Stimulated activated CD8-positive, alpha-beta memory T cell treated with anti-CD3 and anti-CD28 coated beads, Interleukin-2, amount 100 ng/mL, for 1 hour (primary cell): ENCODE measurements at places on chromosomes 2 and 18.

DNA sequence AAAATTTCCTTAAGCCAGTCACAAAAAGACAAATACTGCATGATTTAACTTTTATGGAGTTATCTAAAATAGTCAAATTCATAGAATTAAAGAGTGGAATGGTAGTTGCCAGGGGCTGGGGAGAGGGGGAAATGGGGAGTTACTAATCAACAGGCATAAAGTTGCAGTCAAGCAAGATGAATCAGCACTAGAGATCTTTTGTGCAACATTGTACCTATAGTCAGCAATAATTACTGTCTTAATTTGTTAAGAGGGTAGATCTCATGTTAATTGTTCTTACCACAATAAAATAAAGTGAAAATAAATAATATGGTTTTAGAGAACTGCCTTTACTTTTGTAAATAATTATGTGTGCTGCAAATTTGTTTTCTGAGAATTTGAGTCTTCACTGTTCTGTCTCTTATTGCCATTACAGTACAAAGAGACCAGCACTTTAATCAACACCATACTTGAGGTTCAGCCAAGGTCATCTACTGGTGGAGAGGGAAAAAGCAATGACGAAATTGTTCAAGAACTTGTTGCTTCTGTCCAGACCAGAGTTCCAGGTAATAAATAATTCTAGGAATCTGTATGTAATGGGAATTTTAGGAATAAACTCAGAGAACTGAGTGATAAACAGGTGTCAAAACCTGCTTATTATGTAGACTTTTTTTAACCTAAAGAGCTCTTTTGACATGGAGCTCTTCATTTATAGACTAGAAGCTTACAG, 75.5 kb downstream of the TRABD2A start:
- DNase-seq: no peak

- no peak for DNase-seq
Observed at GRCh38 chr2:159219394-159219998, 67.0 kb downstream of the WDSUB1 start.

DNA sequence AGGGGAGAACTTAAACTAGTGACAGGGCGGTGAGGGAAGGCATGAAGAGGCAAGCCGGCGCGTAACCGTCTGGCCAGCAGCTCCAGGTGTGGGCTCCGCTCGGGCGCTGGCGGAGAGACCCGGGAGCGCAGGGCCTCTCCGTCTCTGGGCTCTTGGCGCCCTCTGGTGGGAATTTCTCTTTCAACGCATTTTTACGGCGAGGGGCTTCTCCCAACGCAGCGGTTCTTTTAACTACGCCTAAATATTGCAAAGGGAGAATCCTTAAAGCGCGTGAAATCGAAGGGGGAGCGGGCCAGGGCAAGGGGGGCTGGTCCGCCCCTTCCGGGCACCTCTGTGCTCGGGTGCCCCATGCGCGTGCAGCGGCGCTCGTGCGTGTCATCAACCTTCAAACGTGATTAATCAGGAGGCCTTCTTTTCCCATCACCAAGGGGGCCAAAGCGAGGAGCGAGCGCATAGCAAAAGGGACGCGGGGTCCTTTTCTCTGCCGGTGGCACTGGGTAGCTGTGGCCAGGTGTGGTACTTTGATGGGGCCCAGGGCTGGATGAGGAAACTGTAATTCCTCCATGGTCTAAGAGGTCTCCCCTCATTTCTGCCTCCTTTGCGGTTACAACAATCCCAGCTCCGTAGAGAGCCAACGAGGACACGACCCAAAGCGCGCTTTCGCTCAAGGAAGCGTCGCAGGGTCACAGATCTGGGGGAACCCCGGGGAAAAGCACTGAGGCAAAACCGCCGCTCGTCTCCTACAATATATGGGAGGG, 762 bp upstream of the GAD1 start:
- peak; percentile 35 for DNase-seq

DNA sequence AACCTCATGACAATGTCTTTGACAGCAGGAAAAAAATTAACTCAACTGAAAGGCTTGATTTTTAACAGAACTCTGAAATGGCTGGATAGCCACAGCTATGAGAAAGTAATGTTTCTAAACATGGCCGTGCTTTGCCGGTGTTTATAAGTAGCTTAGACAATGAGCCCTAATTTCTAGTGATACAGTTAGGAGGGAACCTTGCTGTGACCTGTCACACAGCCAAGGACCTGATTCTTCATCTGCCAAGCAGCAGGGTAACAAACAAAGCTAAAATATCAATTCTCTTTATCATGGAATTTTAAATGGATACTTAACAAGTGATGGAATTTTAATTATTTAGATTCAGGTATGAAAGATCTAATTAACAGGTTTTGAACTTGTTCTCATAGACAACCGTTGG, 24.3 kb upstream of the DYNC2LI1 start:
- DNase-seq: no peak

DNA sequence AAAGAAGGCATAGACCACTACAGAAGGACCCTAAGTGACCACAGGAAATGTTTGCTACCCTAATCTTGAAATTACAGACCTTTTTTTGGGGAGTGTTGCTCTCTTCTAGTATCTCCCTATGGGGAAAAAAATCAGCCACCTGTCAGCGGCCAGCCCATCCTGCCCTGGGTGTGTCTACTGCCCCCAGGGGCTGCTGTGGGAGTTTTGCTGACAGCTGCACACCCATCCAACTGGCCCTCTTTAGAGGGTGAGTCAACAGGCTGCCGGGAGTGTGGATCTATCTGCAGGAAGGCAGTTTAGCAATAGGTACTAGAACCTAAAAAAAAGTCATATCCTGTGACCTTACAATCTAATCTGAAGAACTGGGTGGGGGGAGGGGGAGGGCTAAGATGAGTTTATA, 796 bp upstream of the DYSF start:
- DNase-seq: no peak

DNA sequence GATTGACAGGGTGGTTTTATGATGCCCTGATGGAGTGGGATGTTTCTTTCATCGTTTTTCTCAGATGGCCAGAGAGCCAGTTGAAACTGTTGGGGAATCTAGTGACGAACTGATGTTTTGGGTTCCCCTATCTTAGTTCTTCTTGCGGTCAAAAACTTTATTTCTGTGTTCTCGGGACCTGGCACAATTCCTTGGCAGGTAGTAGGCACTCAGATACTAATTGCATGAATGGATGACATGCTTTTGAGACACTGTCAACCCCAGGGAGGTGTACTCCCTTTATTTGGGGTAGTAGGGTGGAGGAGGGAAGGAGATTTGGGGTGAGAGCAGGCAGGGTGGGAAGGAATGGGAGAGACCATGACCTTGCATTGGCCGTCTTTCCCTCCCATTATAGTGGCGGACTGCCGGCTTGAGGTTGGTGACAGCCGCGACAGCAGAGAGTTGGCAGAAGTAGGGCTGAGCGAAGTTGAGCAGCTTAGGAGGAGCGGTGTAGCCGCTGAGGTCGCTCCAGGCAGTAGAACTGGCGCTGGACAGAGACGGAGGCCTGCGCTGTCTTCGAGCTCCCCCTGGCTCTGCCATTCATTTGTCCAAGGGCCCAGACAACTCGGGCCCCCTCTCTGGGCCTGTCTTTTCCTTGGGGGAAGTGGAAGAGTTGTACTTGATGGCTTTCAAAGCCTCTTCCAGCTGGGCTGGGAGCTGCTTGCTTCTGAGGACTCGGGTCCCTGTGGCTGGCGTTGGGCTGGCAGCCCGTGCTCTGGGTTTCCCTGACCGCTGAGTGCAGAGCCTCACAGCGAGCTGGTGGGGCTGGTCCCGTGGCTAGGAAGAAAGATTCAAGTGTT, 2.6 kb downstream of the TET3 start:
- no peak for DNase-seq

DNA sequence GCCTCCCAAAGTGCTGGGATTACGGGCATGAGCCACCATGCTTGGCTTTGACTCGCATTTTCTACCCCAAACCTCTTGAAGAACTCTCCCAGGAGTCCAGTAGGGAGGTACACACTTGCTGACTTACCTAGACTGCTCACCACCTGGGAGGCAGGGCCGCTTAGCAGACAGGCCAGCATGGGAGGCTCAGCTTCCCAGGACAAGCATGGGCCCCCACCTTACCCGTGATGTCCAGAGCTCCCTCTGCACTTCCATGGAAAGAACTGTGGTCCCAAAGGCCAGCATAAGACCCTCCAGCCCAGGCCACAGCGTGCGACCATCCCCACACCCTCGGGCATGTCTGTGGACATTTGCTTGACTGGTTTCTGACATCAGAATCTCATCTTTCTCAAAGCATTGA, 36.8 kb downstream of the ST8SIA5 start:
- no peak for DNase-seq

GRCh38 chr18:6744816-6745455, 15.4 kb downstream of the ARHGAP28 start:
- no peak for DNase-seq

- DNase-seq: no peak
Observed at GRCh38 chr2:239514754-239515530, 114.1 kb upstream of the HDAC4 start.

DNA sequence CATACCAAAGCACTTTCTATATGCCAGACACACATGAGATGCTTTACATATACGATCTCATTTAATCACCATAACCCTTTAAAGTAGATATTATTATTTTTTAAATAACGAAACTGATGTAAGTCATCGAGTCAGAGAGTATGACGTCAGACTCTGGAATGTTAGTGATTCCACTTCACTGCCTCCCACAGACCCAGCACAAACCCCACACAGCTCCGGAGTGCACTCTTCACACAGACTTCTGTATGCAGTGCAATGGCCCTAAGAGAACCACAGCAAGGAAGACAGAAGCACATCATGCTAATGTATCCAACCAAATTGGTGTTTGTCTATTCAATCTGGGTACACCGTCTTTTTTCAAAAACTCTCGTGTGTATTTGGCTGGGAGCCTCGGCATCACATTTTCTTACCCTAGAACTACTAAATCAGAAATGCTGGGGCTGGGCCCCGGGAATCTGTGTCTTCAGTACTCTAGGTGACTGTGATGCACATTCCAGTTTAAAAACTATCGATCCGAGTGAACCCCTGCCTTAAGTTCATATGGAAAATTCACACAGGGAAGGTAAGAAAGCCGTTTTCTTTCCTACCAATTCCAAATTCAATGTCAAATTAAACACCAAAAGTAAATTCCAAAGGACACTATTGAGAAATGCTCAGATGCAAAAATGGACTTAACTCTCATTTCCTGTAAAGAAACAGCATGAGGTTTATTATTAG, 117.7 kb upstream of the ACVR1C start:
- no peak for DNase-seq

DNA sequence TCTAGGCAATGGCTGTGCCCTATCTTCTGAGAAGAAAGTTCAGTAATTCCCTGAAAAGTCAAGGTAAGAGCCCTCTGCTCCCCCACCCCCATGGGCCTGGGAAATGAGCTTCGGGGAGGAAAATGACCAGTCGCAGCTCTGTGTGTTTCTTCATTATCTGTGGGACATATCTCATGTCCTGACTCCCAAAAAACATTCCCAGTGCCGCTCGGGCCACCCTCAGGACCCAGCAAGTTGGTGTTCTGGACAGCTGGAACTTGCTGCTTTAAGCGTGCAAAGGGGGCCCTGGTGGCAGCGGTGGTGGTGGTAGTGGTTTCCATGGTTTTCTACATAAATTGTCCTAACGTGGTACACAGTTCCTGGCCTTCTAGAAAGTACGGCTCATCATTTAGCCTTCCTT, 17.2 kb upstream of the PRLH start:
- DNase-seq: no peak

DNA sequence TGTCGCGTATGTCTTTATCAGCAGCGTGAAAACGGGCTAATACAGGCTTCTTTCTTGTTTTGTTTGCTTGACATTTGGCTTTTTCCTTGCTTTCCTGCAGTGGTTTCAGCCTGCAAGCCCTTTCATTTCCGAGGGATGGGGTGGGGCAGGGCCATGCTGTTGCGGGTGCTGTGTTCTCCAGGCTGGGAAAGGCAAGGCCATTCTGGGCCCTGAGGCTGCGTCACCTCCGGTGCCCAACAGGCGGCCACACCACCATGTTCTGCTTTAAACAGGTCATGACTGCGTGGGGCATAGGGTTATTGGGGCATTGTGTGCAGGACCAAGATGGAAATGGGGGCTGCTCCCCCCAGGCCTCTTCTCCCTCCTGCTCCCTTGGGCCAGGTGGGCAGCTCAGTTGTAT, 38.6 kb upstream of the PLB1 start:
- no peak for DNase-seq

DNA sequence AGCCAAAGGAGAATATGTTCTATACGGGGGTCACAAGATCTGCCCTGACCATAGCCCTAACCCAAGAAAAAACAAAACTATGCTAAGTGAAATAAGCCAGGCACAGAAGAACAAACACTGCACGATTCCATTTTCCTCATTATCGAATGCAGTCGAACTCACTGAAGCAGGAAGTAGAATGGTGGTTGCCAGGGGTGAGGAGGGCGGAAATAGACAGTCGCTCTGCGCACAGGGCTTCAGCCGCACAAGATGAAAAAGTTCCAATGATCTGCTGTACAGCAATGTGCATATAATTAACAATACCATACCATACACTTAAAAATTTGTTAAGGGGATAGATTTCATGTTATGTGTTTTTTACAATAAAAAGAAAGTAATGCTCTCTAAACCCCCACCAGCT, 257.7 kb downstream of the TXNL1 start:
- DNase-seq: no peak

DNA sequence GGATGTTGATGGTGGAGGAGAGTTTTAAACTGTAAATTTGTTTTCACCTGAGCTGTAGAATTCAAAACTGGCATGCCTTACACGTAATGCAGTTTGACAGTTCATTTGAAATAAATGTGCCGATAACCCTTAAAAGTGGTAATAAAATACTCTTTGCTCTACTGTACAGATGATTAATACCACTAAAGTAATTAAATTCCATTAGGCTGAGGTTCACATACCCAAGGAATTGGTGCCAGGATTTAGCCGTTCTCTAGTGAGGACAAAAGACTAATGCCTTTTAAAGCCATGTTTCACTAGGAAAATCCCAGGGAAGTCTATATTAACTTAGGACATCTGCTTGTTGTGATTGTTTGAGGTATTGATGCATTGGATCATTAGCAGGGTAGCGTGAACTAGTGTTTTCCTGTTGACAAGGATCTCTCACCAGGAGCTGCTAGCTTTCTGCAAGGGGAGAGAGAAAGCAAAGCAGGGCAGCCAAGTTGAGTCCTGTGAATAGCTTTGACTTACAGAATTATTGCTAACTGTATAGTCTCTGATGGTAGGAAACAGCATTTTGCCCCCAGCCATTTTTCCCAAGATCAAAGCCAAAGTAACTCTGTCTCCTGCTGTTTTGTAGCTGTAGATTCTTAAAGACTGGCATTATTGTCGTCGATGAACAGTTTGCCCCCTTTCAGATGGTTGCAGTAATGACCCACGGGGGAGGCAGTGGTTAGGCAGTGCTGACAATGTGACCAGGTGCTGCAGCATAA, 280.9 kb upstream of the FANCL start:
- DNase-seq: no peak

DNA sequence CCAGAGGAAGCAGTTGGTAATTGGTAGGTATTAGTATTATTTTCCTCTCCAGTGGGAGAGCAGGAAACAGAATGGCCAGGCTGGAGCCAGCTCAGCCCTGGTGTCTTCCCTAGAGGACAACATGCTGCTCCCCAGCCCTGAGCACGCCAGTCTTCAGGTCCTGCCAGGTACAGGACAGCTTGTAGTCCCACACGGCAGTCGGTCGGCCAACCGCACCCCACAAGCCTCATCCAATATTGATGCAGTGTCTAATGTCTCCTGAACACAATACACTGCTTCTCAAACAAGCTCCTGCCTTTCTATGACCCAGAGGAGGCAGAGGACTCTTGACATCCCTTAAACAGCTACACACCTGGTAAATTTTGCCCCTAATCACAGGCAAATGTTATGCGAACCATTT, 71.0 kb upstream of the PPP1CB start:
- DNase-seq: no peak

GRCh38 chr2:225398372-225398771, 1.1 kb upstream of the NYAP2 start:
- DNase-seq: no peak

GRCh38 chr2:181250691-181251090, 206.5 kb upstream of the ITGA4 start:
- DNase-seq: no peak

GRCh38 chr2:227010433-227010832, 153.6 kb downstream of the COL4A4 start:
- DNase-seq: no peak
